Ammon's horn (tissue), 1 donor: ENCODE measurements at places on chromosomes 16 and 17.
A peak's percentile ranks its signal among the peaks of the same experiment; 100 is the strongest.

DNA sequence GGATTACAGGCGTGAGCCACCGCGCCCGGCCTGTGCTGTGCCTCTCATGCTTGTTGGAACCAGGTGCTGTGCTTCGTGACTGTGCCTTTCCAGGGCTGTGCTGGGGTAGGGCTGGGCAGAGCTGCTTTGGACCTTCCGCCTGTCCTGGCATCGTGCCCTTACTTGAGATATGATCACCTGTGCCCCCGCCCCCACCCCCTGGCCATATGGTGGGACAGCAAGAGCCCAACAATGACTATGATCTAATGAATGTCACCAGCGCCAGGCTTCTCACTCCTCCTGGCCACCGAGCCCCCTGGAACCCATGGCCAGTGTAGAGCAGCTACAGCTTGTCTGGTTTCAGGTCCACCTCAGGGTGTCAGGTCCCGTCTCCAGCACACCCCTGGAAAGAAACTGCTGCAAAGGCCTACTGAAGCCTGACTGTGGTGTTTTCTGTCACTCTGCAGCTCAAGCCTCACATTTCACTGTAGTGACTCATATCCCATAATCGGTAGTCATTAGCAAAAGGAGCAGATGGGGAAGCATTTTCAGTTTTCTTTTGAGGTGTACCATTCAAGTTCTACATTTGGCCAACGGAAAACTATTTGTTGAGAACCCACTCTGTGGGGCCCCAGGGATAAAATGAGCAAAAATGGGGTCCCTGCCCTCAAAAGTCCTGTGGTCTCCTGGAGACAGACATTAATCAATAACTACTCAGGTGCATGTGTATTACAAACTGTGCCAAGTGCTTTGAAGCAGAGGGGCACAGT is 22.1 kb downstream of the FCSK start:
- DNase-seq: peak; percentile 44

- no peak for DNase-seq
Observed at GRCh38 chr17:28864991-28865849, 10.4 kb downstream of the ERAL1 start.

- DNase-seq: peak; percentile 58
Observed at GRCh38 chr16:67968400-67969253, at the start of gene SLC12A4. SLC12A4 (minus strand) TSS chr16:67968637; CDS start chr16:67968553, 84 bp downstream.

DNA sequence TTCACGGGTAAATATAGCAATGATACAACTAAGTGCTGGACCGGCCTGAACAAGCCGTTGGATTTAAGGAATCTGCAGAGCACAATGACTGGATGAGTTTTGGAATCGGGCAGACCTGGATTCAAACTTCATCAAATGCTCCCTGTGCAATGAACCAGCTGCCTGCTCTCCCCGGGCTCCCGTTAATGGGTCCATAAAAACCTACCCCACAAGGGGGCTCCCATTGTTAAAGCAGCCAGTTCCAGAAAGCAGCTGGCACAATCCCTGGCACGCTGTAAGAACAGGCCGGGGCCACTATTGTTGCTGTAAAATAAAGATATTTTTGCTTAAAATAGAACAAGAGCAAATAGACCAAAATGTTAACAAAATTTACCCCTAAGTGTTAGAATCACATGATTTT is 131.9 kb downstream of the C16orf95 start:
- no peak for DNase-seq

DNA sequence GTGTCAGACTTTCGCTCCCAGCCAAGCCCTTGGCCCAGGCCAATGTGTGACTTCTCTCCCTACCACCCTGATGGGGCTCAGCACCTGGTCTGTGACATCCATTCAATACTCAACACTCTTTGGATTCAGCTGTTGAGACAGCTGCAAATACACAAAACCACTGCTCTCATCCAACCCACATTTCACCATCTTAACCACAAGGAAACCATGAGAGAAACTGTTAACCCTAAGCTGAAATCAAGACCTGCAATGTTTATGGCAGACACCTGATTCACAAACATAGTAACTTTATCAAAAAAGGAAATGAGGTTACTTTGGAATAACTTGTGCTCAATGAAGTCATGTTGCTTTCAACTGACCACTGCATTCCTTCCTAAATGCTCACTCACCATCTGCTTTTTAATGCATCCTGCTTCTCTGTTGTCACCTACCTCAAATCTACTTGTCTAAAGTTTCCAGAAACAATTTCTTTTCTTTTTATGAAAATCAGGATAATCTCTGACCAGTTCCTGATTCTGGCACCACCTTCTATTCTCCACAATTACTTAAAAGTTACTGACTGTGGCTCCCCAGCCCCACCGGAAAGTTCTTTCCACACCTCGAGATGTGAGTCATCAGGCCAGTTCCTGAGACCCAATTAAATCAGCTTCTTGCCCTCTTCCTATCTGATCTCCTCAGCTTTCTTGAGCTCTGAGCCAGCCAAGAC is 88.2 kb downstream of the NOG start:
- no peak for DNase-seq

DNA sequence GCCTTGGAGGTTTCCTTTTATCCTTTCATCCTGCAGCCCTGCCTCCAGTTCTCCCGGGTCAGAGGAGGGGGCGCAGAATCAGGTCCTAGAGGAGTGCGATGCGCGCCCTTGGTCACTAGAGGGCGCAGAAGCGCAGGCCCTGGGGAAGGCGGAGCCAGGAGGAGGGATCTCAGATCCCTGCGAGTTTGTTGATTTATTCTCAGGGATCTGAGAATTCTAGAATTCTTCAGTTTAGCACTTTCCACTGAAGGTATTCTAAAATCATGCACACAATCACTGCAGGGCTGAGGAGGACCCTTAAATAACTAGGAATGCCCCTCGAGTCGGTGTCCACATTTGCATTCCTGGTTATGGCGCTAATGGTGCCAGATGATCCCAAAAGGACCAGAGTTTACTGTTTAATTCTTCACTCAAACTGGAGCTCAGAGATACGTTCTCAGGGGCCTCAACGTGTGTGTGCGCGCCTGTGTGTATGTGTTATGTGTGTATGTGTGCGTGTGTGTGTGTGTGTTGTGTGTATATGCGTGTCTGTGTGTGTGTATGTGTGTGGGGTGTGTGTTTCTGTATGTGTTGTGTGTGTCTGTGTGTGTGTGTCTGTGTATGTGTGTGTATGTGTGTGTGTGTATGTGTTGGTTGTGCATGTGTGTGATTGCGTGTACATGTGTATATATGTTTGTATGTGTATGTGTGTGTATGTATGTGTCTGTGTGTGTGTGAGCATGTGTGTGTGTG is 6.9 kb upstream of the ELAC2 start:
- peak; percentile 71 for DNase-seq

DNA sequence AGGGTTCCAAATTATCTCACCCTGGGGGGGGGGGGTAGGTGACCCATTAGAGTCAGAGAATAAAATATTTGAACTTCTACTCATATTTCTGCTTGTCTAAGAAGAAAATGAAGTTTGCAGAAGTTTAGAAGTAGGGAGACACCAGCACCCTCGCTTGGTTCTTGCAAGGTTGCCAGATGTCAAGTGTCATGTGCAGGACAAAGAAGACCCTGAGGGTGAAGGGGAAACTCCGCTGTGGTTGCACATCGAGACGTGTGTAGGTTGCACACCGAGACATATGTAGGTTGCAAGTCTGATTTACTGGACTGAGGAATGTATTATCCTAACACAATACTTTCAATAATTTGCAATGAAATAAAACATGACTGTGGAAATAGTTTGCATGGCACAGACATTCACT is 42.4 kb upstream of the IRF8 start:
- DNase-seq: no peak

GRCh38 chr17:47801176-47801765 is 20.3 kb downstream of the OSBPL7 start:
- DNase-seq: no peak

- DNase-seq: no peak
Observed at GRCh38 chr16:90018652-90019542, at the start of gene DBNDD1. DBNDD1 (minus strand) TSS chr16:90019456; CDS start chr16:90019341, 115 bp downstream.

DNA sequence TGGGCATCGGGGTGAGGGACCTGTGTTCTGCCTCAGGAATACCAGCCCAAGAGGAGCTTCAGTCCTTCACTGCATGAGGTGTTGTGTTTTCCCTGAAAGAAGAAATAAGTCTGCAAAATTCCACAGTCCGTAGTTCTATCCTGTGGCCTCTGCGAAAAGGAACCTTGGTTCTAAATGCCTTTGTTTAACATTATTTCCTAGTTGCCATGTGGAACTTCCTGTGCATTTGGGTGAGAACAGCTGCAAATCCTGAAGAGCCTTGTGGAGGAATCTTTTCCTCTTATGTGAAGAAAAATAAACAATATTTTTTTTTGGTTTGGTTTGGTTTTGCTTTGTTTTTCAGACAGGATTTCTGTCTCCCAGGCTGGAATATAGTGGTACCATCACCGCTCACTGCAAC is 9.8 kb downstream of the PSKH1 start:
- DNase-seq: no peak

- no peak for DNase-seq
Observed at GRCh38 chr17:75976175-75976848, 2.7 kb downstream of the ACOX1 start.

- DNase-seq: peak; percentile 64
Observed at GRCh38 chr17:32283745-32284201, 18.1 kb downstream of the RHBDL3 start.

- DNase-seq: no peak
Observed at GRCh38 chr17:35847633-35848373, 20.9 kb downstream of the HEATR9 start.

DNA sequence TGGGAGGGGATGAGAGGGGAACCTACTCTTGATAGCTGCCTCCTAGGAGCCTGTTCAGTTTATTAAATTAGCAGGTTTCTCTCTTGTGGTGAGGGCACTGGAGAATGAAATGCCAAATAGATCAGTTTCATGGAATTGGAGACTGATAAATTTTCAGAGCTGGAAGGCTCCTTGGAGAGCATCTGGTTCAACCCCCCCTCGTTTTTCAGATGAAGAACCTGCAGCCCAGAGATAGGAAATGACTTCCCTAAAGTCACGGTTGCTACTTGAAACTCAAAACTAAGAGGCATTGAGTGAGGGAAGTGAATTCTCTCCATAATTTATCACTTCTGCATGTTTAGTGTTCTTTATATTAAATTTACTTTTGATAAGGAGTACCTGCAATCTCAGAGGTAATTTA is 366.0 kb upstream of the CCL2 start:
- DNase-seq: no peak

DNA sequence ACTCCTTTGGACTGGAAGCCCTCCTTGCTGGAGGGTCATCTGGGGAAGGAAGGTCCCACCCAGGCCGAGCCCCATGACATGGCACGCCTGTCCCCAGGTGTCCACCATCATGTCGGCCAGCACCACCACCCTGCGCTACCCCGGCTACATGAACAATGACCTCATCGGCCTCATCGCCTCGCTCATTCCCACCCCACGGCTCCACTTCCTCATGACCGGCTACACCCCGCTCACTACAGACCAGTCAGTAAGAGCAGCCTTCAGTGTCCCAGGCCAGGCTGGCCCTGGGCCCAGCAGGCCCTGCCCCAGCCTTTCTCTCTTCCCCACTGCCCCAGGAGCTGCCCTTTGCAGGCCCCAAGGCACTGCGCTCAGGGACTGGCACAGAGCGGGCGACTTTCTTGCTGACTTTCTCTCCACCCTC is 6.5 kb downstream of the TUBG2 start:
- DNase-seq: no peak

- DNase-seq: peak; percentile 26
Observed at GRCh38 chr17:30095507-30096244, 20.9 kb upstream of the NSRP1 start.

- no peak for DNase-seq
Observed at GRCh38 chr17:79628861-79629547, 18.2 kb upstream of the RBFOX3 start.

GRCh38 chr17:49393491-49394255 is 21.0 kb downstream of the PHB1 start:
- peak; percentile 41 for DNase-seq

- no peak for DNase-seq
Observed at GRCh38 chr16:88777471-88778270, 7.3 kb downstream of the PIEZO1 start.

DNA sequence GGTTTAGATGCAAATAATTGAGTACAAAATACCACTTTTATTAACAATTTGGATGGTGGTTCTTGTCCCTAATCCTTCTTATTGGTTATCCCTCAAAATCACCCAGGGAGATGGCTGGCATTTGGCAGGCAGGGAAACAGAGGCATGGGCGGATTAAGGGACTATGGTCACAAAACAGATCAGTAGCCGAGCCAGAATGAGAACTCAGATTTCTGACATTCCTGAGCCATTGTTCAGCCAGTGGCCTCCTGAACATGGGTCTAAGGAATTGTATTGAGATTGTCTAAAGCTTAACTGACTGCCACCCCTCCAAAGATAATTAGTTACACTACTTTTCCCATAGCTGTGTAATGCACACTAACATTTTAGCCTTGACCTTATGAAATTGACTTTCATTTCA is 88.4 kb downstream of the CHD9NB start:
- no peak for DNase-seq

GRCh38 chr16:73046849-73047214 is 1.1 kb downstream of the ZFHX3 start:
- no peak for DNase-seq

DNA sequence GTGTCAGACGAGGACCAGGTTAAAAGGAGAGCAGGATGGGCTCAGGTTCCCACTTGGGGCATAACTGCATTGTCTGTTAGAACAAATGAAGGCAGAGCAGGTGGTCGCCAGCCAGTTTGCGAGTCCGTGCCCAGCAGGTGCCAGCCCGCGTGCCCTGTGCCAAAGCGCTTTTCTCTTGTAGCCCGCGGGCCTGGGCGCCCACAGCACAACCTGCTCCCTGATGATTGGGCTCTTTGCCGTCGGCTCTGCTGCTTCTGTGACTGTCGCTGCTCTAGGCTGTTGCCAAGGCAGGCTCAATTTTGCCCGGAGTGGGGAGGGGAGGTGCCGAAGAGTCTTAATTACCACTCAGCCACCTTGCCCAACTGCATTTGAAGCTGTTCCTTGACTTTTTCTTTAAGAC is 21.1 kb downstream of the KNOP1 start:
- peak; percentile 71 for DNase-seq

- no peak for DNase-seq
Observed at GRCh38 chr16:4944333-4945281, 7.7 kb upstream of the PPL start.

GRCh38 chr17:15031975-15032374 is 233.2 kb downstream of the PMP22 start:
- no peak for DNase-seq

DNA sequence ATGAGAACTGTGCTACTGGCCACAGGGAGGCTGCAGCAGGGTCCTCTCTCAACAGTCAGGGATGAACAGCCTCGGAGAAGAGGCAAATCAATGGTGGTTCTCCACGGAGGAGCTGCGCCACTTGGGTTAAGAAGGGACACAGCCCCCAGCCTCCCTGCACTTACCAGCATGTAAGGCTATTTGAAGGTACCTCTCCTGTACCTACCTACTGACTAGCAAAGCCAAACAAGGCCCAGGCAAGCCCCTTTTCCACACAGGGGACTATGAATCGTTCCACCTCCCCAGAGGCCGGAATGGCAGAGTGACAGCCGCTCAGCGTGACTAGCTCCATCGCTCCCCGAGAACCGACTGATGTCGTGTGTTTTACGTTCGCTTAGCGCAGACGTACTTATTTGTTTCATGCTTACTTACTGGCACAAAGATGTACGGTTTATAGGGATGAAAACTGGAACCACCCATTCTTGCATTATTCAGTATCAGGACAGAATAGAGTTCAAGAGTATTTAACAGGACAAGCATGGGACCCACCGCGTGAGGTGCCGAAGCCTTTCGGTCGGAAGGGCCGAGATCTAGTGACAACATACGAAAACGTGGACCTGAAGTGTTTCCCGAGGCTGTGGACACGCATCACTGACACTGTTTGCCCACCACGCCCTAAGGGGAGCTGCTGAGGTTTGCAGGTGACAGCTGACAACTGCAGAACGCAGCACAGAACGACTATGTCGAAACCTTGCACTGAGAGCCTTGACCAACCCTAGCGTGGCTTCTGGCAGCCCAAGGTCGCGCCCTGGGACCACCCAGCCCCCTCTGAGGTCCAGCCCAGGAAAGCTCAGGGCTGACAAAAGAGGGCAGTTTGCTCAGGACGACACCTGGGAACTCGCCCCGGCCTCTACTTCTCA is 1.0 kb downstream of the TEPSIN start:
- DNase-seq: no peak
